Dermis lymphatic vessel endothelial cell (primary cell): ENCODE measurements at places on chromosomes 11 and 22. TPM values are rescaled to one million over a fixed set of nuclear protein-coding genes. Genes with fewer than 3 reads are reported as not detected.

MEI1 gene
- total RNA-seq = 0.98 and 3.5 TPM in 2 replicates

IL18BP gene
- total RNA-seq = 0.65 and 1.6 TPM in 2 replicates

SMTNL1 gene
- not detected in 2 replicates for total RNA-seq

OR9G1 gene
- total RNA-seq = not detected in 2 replicates

SLC22A8 gene
- not detected in 2 replicates for total RNA-seq

SCGB1C1 gene
- not detected in 2 replicates for total RNA-seq

CCDC116 gene
- total RNA-seq = under 0.01 TPM in 1 of 2 replicates, not detected in the other

SLC6A5 gene
- total RNA-seq = not detected in 2 replicates

CARNS1 gene
- total RNA-seq = 0.09 and 0.22 TPM in 2 replicates

KCNJ1 gene
- total RNA-seq = 0.11 TPM in 1 of 2 replicates, not detected in the other

UBQLN3 gene
- total RNA-seq = 0.09 TPM in 1 of 2 replicates, not detected in the other

OR51A4 gene
- total RNA-seq = not detected in 2 replicates

MISFA gene
- 0.34 and 0.98 TPM in 2 replicates for total RNA-seq

MMP13 gene
- not detected in 2 replicates for total RNA-seq

MYBPC3 gene
- not detected in 2 replicates for total RNA-seq

LBHD1 gene
- 1.8 and 1.9 TPM in 2 replicates for total RNA-seq

PRCP gene
- total RNA-seq = 223 and 241 TPM in 2 replicates

MS4A12 gene
- total RNA-seq = not detected in 2 replicates

ANGPTL5 gene
- 0.17 TPM in 1 of 2 replicates, not detected in the other for total RNA-seq

MMP27 gene
- total RNA-seq = not detected in 2 replicates

HTR3B gene
- not detected in 2 replicates for total RNA-seq

OR56A4 gene
- not detected in 2 replicates for total RNA-seq

SBF1 gene
- total RNA-seq = 23.8 and 26.4 TPM in 2 replicates

DEPDC7 gene
- 0.09 and 0.11 TPM in 2 replicates for total RNA-seq

PIWIL4 gene
- total RNA-seq = 0.69 and 2.5 TPM in 2 replicates

OR2AG1 gene
- total RNA-seq = not detected in 2 replicates

SAA4 gene
- not detected in 2 replicates for total RNA-seq

TOP3B gene
- 13.9 and 14.0 TPM in 2 replicates for total RNA-seq

MMP12 gene
- total RNA-seq = not detected in 2 replicates

DGKZ gene
- 43.1 and 52.0 TPM in 2 replicates for total RNA-seq

VPS37C gene
- 5.7 and 7.0 TPM in 2 replicates for total RNA-seq

RFPL3 gene
- total RNA-seq = not detected in 2 replicates

SCGB2A2 gene
- total RNA-seq = not detected in 2 replicates

RIMBP3B gene
- total RNA-seq = under 0.01 TPM in 1 of 2 replicates, not detected in the other

E2F8 gene
- 0.26 and 0.33 TPM in 2 replicates for total RNA-seq

TMEM121B gene
- total RNA-seq = under 0.01 and 0.17 TPM in 2 replicates

MYRF gene
- total RNA-seq = 0.11 and 0.26 TPM in 2 replicates

MYOD1 gene
- not detected in 2 replicates for total RNA-seq

FBXO3 gene
- total RNA-seq = 30.9 and 38.2 TPM in 2 replicates

PVALB gene
- not detected in 2 replicates for total RNA-seq

GNAZ gene
- total RNA-seq = 0.22 and 0.52 TPM in 2 replicates

TAF6L gene
- total RNA-seq = 27.8 and 34.7 TPM in 2 replicates

GRAMD1B gene
- 2.4 and 3.0 TPM in 2 replicates for total RNA-seq

MIOX gene
- total RNA-seq = not detected in 2 replicates

OR51T1 gene
- not detected in 2 replicates for total RNA-seq

KCNQ1 gene
- 0.34 TPM in 1 of 2 replicates, not detected in the other for total RNA-seq

SLC5A12 gene
- total RNA-seq = not detected in 2 replicates

DCDC1 gene
- under 0.01 TPM in 2 replicates for total RNA-seq

NCAM1 gene
- total RNA-seq = 0.54 and 1.5 TPM in 2 replicates

APOA1 gene
- total RNA-seq = not detected in 2 replicates

FOLR2 gene
- total RNA-seq = not detected in 2 replicates

C22orf31 gene
- total RNA-seq = not detected in 2 replicates

GRAP2 gene
- total RNA-seq = not detected in 2 replicates

ACTN3 gene
- not detected in 2 replicates for total RNA-seq

TPBGL gene
- not detected in 2 replicates for total RNA-seq

GGTLC2 gene
- total RNA-seq = not detected in 2 replicates

CASP5 gene
- not detected in 2 replicates for total RNA-seq

DMC1 gene
- total RNA-seq = 0.76 and 1.1 TPM in 2 replicates

YPEL4 gene
- total RNA-seq = 0.09 and 0.11 TPM in 2 replicates
